Dorsolateral prefrontal cortex (tissue), 122 donors: ENCODE measurements at places on chromosomes 2 and 18.

DNA sequence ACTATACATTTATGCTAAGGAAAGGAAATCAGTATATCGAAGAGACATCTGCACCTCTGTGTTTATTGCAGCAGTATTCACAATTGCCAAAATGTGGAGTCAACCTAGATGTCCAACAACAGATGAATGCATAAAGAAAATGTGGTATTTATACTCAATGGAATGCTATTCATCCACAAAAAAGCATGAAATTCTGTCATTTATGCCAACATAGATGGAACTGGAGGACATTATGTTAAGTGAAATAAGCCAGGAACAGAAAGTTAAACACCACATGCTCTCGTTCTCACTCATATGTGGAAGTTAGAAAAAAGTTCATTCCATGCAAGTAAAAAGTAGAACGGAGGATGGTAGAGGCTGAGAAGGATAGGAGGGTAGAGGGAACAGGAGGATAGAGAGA, 59.5 kb downstream of the TWSG1 start:
- DNase-seq: no peak

DNA sequence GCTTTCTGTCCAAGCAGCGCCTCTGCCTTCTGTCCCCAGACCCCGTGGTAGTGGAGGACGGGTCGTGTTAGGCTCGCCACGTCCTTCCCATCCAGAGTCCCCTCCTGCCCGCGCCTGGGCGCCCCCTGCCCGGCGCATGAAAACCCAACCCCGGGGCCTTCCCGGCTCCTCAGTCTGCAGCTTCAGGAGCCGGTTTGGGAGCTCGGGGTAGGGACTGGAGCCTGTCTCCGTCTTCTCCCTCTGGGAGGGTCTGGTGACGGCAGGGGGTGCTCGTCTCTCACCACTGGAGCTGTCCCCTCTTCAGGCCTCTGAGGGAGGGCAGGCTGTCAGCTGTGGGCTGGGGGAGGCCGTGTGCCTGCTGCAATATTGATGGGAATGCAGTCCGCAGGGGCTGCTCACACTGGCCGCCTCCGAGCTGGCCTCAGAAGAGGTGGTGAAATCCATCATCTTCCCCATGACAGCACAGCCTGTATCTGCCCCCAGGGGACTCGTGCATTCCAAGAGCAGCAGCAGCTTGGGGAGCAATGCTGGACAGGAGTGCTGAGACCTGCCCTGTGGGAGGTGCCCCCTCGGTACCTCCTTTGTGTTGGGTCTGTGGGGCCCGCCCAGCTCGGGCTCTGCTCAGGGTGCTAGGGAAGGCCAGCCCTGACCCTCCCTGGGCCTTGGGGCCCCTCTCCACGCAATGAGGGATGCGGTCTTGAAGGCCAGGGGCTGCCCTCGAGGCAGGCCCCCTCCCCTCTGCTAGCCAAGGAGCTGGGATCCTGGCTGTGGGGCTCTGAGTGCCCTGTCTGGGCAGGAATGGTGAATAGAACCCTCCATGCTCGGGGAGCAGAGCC, 17.8 kb upstream of the KLHL30 start:
- no peak for DNase-seq

- DNase-seq: no peak
Observed at GRCh38 chr2:178280244-178280852, 86.0 kb downstream of the OSBPL6 start.

DNA sequence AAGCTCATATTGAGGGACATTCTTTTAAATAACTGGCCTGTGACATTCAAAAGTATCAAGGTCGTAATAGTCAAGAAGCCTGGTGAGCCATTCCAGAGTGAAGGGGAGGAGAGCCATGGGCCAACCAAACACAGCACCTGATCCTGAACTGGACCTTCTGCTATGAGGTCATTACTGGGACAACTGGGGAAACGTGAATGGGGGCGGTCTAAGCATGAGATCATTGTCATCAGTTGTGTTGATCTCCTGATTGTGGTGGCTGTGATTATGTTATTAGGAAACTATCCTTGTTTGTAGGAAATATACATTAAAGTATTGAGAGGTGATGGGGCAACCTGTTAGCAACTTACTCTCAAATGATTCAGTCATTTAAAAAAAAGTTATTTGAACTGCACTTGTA, 79.3 kb downstream of the FBXO15 start:
- DNase-seq: no peak

GRCh38 chr2:28898048-28898447, 3.6 kb downstream of the WDR43 start:
- DNase-seq: no peak

- no peak for DNase-seq
Observed at GRCh38 chr2:229340086-229340760, 69.1 kb upstream of the PID1 start.

DNA sequence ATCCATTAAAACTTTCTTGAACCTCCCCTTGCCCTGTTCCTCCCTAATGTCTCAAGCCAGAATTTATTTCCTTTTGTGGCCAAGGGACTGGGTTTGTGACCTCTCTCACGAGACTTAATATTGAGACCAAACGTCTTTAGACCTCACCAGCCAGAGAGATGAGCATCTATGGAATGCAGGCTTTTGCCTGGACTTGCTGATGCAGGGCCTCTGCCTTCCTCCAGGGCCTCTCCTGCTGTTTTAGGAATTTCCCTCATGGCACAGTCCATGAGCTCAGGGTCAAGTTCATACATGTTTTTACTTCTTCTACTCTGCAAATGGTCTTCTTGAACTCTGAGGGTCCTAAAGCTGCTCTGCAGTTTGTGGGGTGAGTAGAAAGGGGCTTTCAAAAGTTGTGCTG, 22.3 kb downstream of the IL1B start:
- DNase-seq: no peak

DNA sequence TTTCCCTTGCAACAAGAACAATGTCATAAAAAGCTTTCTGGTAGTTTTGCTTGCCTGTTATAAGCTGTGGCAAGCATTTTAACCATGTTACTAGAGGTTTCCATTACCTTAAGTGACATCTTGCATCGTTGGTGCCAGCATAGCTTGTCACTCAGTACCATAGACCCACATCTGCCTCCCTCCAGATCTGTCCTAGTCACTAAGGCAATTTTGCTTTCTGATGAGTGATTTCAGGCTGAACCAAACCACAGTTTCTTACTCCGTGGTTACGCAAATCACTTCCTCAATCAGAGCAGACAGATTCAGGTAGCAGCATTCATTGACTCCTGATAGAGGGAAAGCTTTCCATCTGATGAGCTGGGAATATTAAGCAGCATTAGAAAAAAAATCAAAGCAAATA, 1057.5 kb upstream of the FAM98A start:
- no peak for DNase-seq
